Subcutaneous adipose tissue (tissue), 4 donors: ENCODE measurements at places on chromosomes 6 and 20. TPM values are rescaled to one million over a fixed set of nuclear protein-coding genes. Genes with fewer than 3 reads are reported as not detected.

Gene GPX5
- not detected for total RNA-seq

Gene NKX2-2
- not detected for total RNA-seq

Gene PTK6
- total RNA-seq, result 0.68 TPM

Gene SLC17A2
- not detected for total RNA-seq

Gene RARS2
- 35.5 TPM for total RNA-seq

Gene MEA1
- total RNA-seq, result 57.3 TPM

Gene TUBE1
- 27.7 TPM for total RNA-seq

Gene ESR1
- 5.8 TPM for total RNA-seq

Gene METTL24
- 0.88 TPM for total RNA-seq

Gene MLN
- total RNA-seq, result not detected

Gene CLPSL2
- not detected for total RNA-seq

Gene GMPR
- 6.8 TPM for total RNA-seq

Gene BTN1A1
- total RNA-seq, result not detected

Gene LY86
- total RNA-seq, result 3.9 TPM

Gene SAMD3
- 1.1 TPM for total RNA-seq

Gene OPN5
- total RNA-seq, result not detected

Gene TCF15
- 1.5 TPM for total RNA-seq

Gene EMILIN3
- total RNA-seq, result not detected

Gene IL17F
- total RNA-seq, result not detected

Gene FAM83C
- not detected for total RNA-seq

Gene KIF6
- total RNA-seq, result not detected

Gene FKBP1C
- not detected for total RNA-seq

Gene HDGFL1
- total RNA-seq, result not detected

Gene CEP250
- 6.8 TPM for total RNA-seq

Gene NTSR1
- 0.16 TPM for total RNA-seq

Gene RALGAPA2
- 35.4 TPM for total RNA-seq

Gene SALL4
- 0.34 TPM for total RNA-seq

Gene SLC22A1
- 2.6 TPM for total RNA-seq

Gene HLA-DRB5
- not detected for total RNA-seq

Gene SGK2
- 17.0 TPM for total RNA-seq

Gene FNDC11
- not detected for total RNA-seq

Gene MRPL18
- 35.0 TPM for total RNA-seq

Gene AKIRIN2
- total RNA-seq, result 39.3 TPM

Gene GSTA2
- not detected for total RNA-seq

Gene SLC12A5
- not detected for total RNA-seq

Gene TTPAL
- total RNA-seq, result 20.1 TPM

Gene GINS1
- 0.57 TPM for total RNA-seq

Gene TFAP2C
- 1.4 TPM for total RNA-seq

Gene HLA-DQA2
- not detected for total RNA-seq

Gene PRPH2
- total RNA-seq, result 0.57 TPM

Gene PGBD1
- 4.2 TPM for total RNA-seq

Gene DZANK1
- total RNA-seq, result 2.2 TPM

Gene LY6G6F
- not detected for total RNA-seq

Gene TGM2
- total RNA-seq, result 13.9 TPM

Gene SPTLC3
- 7.3 TPM for total RNA-seq

Gene CCN6
- total RNA-seq, result not detected

Gene HAO1
- total RNA-seq, result not detected

Gene APCDD1L
- 0.17 TPM for total RNA-seq
